ENCODE measurements at places on chromosomes 1 and 21. TPM values are rescaled to one million over a fixed set of nuclear protein-coding genes. Genes with fewer than 3 reads are reported as not detected.

Gene LEMD1
- total RNA-seq, result 0.55 TPM

Gene LACTBL1
- total RNA-seq, result not detected

GRCh38 chr1:85358702-85359438, 82.4 kb upstream of the BCL10 start:
- DNase-seq, result no peak

Gene FAM177B
- total RNA-seq, result not detected

DNA sequence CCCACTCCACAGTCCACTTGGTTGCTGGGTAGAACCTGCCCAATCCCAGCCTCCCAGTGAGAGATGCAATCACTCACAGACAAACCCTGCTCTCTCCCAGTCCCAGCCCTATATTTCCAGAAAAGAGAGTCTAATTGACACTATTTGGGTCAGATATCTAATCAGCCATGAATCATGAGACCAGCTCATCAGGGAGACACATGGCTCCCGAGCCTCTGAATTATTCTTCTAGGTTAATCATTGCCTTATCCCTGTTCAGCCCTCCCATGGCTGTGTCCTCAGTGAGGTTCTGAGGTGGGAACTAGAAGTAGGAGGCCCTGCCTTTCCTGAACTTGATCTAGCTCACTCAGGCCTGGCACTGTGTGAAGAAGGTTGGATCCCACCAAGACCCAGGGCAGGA, 49.9 kb upstream of the ZC3H12A start:
- DNase-seq, result no peak

DNA sequence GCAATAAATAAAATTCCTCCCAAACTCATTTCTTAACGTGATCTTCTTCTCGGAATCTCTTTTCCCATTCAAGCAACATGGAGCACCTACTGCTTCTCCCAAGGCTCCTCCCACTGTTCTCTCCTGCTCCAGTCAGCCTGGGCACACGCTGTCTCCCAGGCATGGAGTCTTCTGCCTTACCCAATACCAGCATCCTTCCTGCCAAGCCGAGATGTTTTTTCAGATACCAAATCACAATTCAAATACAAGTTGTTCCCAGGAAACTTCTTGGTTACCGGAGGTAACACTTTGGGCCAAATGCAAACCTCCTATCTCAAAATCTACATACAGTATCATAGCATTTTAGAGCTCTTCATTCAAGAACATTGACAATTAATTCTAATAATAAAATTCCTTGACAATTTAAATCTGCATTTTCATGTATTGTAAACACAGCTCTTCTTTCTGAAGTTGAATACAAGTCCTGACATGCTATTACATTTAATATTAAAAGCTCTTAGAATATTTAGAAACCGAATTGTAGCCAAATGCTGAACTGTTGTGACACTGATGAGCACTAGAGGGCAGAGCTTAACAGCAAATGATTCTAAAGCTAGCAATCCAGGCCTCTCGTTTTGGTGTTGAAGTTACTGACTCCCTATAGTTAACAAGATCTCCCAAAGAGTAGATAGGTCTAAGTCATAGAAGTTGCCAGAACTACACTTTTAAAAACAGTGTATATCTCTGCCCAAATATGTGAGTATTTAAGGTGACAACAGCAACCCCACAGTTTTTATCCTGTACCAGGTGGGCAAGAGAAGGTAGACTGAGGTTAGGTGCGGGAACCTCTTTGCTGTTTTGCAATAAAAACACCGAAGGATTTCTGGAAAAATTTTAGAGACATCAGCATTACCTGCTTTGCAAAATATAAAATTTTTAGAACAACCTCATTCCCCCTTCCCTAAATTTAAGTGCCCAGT, 52.3 kb downstream of the BCAR3 start:
- DNase-seq, result peak; percentile 18

DNA sequence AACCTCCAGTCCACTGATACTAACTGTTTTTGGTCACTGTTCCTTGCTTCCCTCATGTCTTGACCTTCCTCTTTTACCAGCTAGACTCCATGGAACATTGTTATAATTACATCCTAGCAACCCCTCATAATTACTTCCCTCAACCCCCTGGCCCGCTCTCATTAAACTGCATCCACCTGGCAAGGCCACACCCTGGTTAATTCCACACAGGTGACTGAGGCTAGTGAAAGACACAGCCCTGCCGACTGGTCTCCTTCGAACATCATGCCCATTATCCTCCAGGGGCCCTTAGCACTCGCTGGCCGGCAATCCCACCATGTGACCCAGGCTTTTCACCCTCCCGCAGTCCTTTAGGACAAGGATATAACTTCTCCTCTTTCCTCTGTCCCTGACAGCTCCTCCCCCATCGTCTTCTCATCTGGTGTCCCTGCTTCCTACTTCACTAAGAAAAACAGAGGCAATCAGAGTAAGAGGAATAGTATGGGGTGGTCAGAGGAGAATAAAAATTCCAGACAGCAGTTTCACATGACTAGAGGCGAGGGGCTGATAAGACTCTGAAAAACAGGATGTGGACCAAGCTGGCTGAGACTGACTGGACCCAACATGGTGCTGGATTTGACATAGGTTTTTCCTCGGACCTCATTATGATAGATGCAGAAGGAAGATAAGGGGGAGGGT, 8.8 kb upstream of the TENT5B start:
- DNase-seq, result no peak

GRCh38 chr1:6211731-6212130, 5.8 kb downstream of the RNF207 start:
- no peak for DNase-seq

Data from CD8-positive, alpha-beta memory T cell (primary cell).